ENCODE measurements at places on chromosomes 3 and 15.
A peak's percentile ranks its signal among the peaks of the same experiment; 100 is the strongest.

GRCh38 chr3:165837058-165837525 is at the start of gene BCHE:
Gene BCHE, minus strand, starts transcription at chr3:165837423. Its CDS starts 6,390 bp downstream, at chr3:165831033.
- DNase-seq: peak; percentile 89

GRCh38 chr15:93348711-93349545 is 259.9 kb upstream of the RGMA start:
- no peak for DNase-seq

- no peak for DNase-seq
These were observed 30.5 kb upstream of the RAB6B start for GRCh38 chr3:133925960-133926735.

DNA sequence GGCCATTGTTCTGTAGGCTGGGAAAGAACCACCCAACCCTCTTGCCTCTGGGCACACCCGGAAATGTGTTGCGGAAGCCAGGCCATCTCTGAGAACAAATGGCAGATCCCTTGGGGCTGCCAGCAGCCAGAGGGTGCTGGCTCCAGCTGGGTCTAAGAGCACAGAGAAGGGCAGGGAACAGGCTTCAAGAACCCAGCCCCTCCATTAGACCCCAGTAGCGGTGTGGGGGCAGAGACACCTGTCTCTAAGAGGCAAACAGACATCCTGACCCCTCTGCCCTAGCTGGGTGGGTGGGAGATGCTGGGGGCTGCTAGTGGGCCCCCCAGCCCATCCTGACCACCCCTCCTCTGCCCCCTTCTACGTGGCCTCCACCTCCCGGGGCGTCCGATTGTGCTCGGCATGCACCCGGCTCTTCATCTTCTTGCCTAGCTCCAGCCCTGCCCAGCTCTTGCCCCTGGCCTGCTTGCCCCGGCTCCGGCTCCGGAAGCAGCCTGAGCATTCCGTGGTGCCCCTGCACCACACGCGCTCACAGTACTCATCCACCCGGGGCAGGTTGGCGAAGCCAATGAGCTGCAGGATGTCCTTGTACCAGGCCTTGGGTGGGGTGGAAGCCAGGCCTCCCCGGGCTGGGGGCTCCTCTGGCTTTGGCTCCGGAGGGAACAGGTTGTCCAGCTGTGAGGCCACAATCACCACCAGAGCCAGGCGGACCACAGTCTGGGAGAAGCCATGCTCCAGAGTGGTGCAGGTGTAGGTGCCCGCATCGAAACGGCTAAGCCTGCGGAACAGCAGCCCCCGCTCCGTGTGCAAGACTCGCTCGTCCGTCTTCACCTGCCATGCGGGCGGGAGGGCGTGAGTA is 9.4 kb downstream of the SEMA3G start:
- no peak for DNase-seq

GRCh38 chr15:25972141-25972675 is 109.1 kb upstream of the ATP10A start:
- no peak for DNase-seq

GRCh38 chr3:118144919-118145318 is 889.7 kb downstream of the IGSF11 start:
- DNase-seq: no peak

DNA sequence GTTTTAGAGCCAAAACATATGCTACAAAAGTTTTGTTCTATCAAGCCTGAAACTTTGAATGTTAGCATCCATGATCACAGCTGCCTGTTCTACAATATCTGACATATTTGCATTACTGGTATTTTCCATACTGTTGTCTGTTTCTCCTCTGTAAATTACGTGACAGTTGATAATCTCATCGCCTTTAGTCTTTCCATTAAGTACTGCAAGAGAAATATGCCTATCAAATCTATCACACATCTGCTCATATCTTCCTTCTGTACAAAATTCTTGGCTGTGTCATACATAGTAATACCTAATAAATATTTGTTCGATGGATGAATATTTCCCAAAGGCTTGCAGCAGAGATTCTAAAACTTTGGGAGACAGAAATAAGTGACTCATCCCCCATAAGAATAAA is 717.3 kb downstream of the OTOL1 start:
- no peak for DNase-seq

GRCh38 chr3:193240436-193240849 is 579 bp upstream of the PLAAT1 start:
- no peak for DNase-seq

- DNase-seq: no peak
These were observed 65.9 kb upstream of the ACTC1 start for GRCh38 chr15:34861214-34861613.

- DNase-seq: no peak
These were observed 68.6 kb upstream of the ONECUT1 start for GRCh38 chr15:52858782-52859176.

GRCh38 chr15:57609805-57610529 is 18.3 kb downstream of the MYZAP start:
- DNase-seq: no peak

DNA sequence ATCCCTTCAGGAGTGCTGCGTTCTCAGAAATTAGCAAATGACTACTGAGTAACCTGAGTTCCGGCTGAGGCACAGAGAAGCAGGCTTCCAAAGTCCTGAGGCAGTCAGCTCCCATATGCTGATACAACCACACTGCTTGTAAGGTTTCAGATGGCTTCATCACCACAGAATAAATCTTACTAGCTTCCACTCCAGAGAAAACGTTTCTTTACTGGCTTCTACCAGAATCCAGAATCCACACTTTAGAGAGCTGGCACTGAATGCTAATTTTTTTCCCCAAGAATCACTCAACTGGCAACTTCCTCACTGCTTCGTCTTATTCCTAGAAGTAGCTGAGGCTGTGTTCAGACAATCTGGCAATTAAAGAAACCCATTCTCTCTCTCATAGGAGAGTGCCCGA is 21.4 kb downstream of the TAMM41 start:
- no peak for DNase-seq

GRCh38 chr3:146449076-146449475 is 20.3 kb downstream of the PLSCR2 start:
- DNase-seq: no peak

DNA sequence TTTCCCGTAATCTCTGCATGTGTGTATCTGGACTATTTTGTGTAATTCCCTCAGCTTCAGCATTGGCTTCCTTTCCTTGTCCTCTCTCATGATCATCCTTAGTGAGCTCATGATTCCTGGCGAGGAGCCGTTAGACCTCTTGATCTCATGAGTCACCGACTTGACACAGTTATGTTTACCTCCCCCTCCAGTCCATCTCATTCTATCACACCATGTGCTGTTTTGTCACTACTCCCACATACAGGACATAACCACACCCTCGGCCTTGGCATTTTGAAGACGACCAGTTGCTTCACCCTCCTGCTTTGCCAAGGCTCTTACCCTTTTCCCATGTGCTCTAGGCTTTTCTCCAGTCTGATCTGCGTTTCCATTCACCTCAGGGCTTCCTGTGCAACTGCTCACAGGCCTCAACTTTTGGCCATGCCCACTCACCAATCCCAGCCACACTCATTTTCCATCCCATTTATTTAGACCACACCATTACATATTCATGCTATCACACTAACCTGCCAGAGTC is 41.5 kb downstream of the CP start:
- peak; percentile 66 for DNase-seq

- no peak for DNase-seq
These were observed 8.3 kb downstream of the ACKR4 start for GRCh38 chr3:132605374-132605792.

DNA sequence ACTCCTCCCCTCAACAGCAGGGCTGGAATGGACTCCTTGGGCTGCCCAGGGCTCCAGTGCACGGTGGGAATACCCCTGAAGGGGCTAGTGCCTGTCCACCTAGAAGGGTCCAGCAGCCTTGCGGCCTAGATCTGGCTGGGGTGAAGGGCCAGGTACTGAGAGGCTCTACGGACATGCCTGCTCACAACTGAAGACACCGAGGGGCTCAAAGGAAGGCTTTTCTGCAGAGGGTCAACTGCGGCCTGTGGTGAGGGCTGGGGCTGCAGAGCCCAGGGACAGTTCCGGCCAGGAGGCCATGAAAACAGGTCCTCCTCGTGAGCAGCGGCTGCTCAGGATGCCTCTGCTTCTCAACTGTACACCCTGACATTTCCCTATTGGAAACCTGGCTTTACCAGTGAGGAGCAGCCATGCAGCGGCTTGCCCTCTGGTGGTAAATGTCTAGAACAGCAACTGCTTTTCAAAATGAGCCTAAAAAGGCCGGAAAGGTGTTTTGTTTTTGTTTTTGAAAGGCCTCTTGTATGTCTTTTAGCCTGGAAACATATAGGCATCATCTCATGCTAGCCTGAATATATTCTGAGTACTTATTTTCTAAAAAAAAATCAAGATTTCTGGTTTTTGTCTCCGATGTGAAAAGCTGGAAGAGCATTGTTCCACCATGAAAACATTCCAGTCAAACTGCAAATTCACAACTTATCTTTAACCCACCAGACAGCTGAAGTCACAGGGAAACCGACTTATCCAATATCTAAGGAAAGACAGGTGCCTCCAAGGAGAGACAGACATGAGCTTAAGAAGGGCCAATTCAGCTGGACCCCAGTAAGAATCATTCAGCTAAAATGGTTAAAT is 163.4 kb downstream of the KLF13 start:
- no peak for DNase-seq
